Fibroblast of skin of left quadriceps (primary cell): ENCODE measurements at places on chromosomes 11 and 22.

- DNase-seq, result no peak
Observed at GRCh38 chr22:36948273-36949225, 35.1 kb downstream of the CSF2RB start.

- no peak for DNase-seq
Observed at GRCh38 chr11:119237515-119237914, 31.4 kb downstream of the CBL start.

DNA sequence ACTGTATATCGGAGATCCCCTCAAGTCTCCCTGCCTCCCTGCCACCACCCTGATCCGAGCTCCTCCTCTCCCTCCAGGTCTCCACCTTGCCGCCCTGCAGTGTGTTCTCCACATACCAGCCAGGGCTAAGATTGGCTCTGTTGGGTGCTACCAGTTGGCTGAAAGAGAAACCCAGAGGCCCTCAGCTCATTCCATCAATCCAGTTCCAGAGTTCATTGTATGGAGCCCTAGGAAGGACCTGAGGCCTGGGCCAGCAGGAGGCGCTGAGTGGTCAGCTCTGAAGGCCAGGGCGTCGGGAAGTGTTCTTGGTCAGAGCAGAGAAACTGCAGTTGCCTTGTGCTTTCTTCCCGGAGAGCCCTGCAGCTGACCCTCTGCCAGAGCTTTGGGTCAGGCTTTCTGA is 2.2 kb upstream of the TOP3B start:
- no peak for DNase-seq

GRCh38 chr11:97746818-97747217 is 1273.9 kb upstream of the CNTN5 start:
- no peak for DNase-seq

DNA sequence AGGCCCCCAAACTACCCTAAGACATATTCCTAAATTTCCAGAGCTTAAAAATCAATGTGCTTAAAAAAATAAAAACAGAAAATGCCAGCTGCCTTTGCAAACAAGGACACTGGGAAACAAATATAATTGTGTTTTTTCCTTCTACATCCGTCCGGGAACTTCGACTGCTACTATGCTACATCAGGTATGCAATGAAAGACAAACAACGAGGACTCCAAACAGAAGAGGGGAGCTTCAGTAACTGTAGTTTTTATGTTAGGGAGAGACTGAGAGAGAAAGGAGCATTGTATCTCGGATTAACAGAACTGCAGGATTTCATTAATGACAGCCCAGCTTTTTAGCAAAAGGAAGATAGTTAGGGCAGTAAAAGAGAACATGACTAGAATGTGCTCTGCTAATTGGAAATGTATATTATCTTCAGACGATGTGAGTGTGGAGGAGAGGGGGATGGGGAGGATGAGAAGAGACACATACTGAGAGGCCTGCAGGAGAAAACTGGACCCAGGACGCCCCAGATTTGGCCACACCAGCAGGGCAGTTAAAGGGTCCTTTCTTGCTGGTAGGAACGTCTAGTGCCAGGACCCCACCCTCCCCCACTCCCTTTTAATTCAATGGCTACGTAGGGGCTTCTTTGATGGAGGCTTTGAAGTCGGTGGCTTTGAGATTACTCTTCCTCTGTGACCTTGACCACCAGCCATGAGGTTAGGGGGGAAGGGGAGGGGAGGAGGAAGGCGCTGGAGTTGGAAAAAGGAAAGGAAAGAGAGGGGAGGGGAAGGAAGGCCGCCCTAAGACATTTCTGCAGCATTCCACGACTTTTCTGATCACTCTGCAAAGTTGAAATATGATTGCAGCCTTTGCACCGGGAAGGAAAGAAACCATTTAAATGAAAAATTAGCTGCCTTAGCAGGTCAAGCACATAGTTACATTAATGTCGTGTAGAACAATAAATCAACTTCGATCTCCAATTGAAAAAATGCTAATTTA is 187.1 kb downstream of the BLID start:
- DNase-seq, result no peak

GRCh38 chr22:31082606-31083376 is 1.7 kb downstream of the SMTN start:
- DNase-seq, result no peak

DNA sequence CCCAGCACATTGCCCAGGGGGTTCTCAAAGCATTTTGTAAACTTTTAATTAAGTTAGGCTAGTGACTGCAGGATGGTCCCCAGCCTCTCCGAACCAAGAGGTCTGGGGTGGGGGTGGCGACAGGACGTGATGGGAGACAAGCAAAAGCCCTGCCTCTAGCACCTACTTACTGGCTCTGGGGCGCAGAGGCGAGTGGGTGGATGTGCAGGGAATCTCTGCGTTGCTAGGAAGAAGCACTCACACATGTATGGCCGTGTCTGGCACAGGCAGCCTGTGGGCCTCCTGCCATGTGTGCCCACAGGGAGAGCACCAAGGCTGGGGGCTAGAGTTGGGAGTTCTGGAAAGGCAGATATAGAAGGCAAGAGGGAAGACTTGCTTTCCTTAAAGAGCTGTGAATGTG is 6.3 kb downstream of the OPCML start:
- DNase-seq, result no peak

GRCh38 chr11:23991165-23991539 is 505.7 kb upstream of the LUZP2 start:
- DNase-seq, result peak; percentile 63

- DNase-seq, result no peak
Observed at GRCh38 chr11:25790396-25790795, 541.5 kb upstream of the ANO3 start.

GRCh38 chr11:47270331-47271271 is 668 bp downstream of the MADD start:
- DNase-seq, result no peak

GRCh38 chr11:69339041-69339733 is 45.2 kb downstream of the MYEOV start:
- DNase-seq, result no peak

DNA sequence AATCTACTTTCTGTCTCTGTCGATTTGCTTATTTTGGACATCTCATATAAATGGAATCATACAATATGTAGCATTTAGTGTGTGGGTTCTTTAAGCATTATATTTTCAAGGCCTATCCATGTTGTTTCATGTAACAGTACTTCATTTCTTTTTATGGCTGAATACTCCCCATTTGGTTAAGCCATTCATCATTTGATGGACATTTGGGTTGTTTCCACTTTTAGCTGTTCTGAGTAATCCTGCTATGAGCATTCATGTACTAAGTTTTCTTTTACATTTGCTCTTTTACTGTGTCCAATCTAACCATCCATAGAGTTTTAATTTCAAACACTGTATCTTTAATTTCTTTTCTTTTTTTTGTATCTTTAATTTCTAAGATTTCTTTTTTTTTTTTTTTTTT is 55.6 kb upstream of the SPTBN2 start:
- DNase-seq, result no peak

GRCh38 chr11:59201353-59201752 is 11.4 kb downstream of the MPEG1 start:
- DNase-seq, result no peak

DNA sequence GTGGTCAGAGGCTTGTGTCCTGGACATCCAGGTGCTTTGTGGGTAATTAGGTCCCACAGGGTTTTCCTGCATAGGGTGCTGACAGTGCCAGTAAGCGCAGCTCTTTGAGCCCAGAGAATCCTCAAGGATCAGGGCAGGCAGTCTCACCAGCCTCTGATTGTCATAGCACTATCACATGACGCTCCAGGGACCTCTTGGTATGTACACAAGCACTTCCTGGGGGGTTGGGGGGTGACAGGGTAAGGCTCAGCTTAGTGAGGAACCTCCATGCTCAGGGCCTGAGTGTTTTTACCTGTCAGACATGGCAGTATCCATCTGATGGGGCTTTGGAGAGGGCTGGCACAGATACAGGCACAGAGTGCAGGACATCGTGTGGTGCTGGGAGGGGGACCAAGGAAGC is 27.9 kb upstream of the SUSD2 start:
- no peak for DNase-seq

DNA sequence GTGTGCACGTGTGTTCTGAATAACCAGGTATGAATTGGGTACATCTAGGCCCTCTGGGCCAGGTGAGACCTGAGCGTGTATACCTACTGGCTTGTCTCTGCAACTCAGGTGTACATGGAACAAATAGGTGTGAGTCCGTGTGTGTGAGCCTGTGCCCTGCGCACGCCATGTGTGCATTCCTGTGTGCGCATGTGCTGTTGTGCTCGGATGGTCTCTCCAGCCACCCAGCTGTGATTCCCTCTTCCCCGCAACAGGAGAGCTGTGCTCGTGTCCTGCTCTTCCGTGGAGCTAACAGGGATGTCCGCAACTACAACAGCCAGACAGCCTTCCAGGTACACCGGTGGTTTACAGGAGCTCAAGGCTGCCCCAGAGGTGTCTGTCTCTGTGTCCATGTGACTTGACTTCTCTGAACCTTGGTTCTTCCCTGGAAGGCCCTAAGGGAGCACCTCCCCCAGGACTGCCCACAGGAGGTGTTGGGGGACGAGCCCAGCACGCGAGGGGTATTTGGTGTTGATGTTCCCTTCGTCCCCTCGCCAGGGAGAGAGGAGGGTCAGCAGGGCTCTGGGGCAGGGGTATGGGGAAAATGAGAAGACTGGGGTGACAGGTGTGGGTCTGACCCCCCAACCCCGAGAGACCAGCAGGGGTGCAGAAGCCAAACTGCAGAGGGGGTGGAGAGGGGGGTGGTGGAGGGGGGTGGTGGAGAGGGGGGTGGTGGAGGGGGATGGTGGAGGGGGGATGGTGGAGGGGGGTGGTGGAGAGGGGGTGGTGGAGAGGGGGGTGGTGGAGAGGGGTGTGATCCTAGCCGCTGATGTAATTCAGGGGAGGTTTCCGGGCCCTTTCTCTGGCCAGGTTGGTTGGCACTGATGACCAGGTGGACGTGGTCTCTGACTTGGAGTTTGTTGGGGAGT is 10.7 kb downstream of the SHANK3 start:
- DNase-seq, result no peak

- DNase-seq, result no peak
Observed at GRCh38 chr11:84022201-84022600, 736.0 kb upstream of the CCDC90B start.

GRCh38 chr11:72308226-72309073 is 64.5 kb upstream of the PHOX2A start:
- peak; percentile 87 for DNase-seq

GRCh38 chr22:27627444-27627833 is 174.1 kb downstream of the MN1 start:
- no peak for DNase-seq

- DNase-seq, result no peak
Observed at GRCh38 chr11:130411223-130411622, 17.2 kb downstream of the ADAMTS8 start.

- DNase-seq, result no peak
Observed at GRCh38 chr11:72589802-72590761, 84.1 kb downstream of the PDE2A start.

- peak; percentile 37 for DNase-seq
Observed at GRCh38 chr11:133956650-133957633, at the start of gene IGSF9B. Gene IGSF9B (minus strand): TSS chr11:133956968. CDS start chr11:133956754, 214 bp downstream.

GRCh38 chr11:72037554-72038311 is 39.0 kb downstream of the IL18BP start:
- no peak for DNase-seq
